Naive thymus-derived CD4-positive, alpha-beta T cell (primary cell): ENCODE measurements at places on chromosomes 7 and 10. TPM values are rescaled to one million over a fixed set of nuclear protein-coding genes. Genes with fewer than 3 reads are reported as not detected.

Gene PDE1C
- not detected for total RNA-seq

Gene IL2RA
- 2.5 TPM for total RNA-seq

Gene TAS2R4
- total RNA-seq, result 5.8 TPM

Gene MEIG1
- not detected for total RNA-seq

Gene KCND2
- not detected for total RNA-seq

Gene CALML5
- not detected for total RNA-seq

Gene FAM25A
- total RNA-seq, result not detected
